Fibroblast of lung (primary cell): ENCODE measurements at places on chromosomes 12 and 14. TPM values are rescaled to one million over a fixed set of nuclear protein-coding genes. Genes with fewer than 3 reads are reported as not detected.

The TEX52 gene
- not detected in 2 replicates for total RNA-seq

The LRTM2 gene
- total RNA-seq, result not detected in 2 replicates

The OR2AP1 gene
- not detected in 2 replicates for total RNA-seq

The TEX22 gene
- 0.33 and 0.51 TPM in 2 replicates for total RNA-seq

The ASPG gene
- total RNA-seq, result not detected in 2 replicates

The TCL1B gene
- not detected in 2 replicates for total RNA-seq

The SPIC gene
- total RNA-seq, result not detected in 2 replicates

The NEUROD4 gene
- total RNA-seq, result not detected in 2 replicates

The GPR68 gene
- total RNA-seq, result 0.26 and 0.66 TPM in 2 replicates

The INSM2 gene
- not detected in 2 replicates for total RNA-seq

The MRPL51 gene
- total RNA-seq, result 118 and 142 TPM in 2 replicates

The KIF26A gene
- total RNA-seq, result under 0.01 and 2.0 TPM in 2 replicates

The ATXN3 gene
- total RNA-seq, result 40.6 and 63.3 TPM in 2 replicates

The MYF5 gene
- total RNA-seq, result not detected in 2 replicates

The KNTC1 gene
- total RNA-seq, result 8.0 and 14.4 TPM in 2 replicates

The TSPAN8 gene
- under 0.01 and 0.17 TPM in 2 replicates for total RNA-seq

The GPR65 gene
- under 0.01 and 0.17 TPM in 2 replicates for total RNA-seq

The LTBP2 gene
- total RNA-seq, result 243 and 514 TPM in 2 replicates

The DNAAF2 gene
- total RNA-seq, result 9.1 and 10.3 TPM in 2 replicates

The HHIPL1 gene
- 7.7 and 9.9 TPM in 2 replicates for total RNA-seq

The LRRIQ1 gene
- under 0.01 TPM in 2 replicates for total RNA-seq

The PLEKHH1 gene
- 0.33 and 0.77 TPM in 2 replicates for total RNA-seq

The IL23A gene
- total RNA-seq, result 0.17 TPM in 1 of 2 replicates, not detected in the other

The SRRM4 gene
- total RNA-seq, result not detected in 2 replicates

The ARG2 gene
- total RNA-seq, result 2.3 and 8.4 TPM in 2 replicates

The IL26 gene
- total RNA-seq, result 0.26 TPM in 1 of 2 replicates, not detected in the other

The LTBR gene
- total RNA-seq, result 60.6 and 78.4 TPM in 2 replicates

The PIWIL1 gene
- total RNA-seq, result not detected in 2 replicates

The TMEM106C gene
- 56.5 and 91.7 TPM in 2 replicates for total RNA-seq

The LRP1-AS gene
- not detected in 2 replicates for total RNA-seq

The GDF11 gene
- 3.1 and 4.3 TPM in 2 replicates for total RNA-seq
